ENCODE measurements at places on chromosomes 16 and 17.

GRCh38 chr17:8673612-8674011 is 43.1 kb upstream of the MYH10 start:
- no peak for DNase-seq

GRCh38 chr16:73831220-73831619 is 465.4 kb upstream of the PSMD7 start:
- DNase-seq: no peak

DNA sequence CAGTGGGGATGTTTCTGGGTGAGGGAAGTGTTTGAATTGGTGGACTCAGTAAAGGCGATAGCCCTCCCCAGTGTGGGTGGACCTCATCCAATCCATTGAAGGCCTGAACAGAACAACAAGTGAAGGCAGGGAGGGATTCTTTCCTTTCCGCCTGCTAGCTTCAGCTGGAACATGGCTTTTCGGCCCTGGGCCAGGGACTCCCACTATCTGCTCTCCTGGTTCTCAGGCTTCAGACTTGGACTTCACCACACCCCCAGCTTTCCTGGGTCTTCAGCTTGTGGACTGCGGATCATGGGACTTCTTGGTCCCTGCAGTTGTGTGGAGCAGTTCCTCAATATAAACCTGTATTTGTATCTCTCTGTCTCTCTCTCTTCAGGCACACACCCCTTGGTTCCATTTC is 77.9 kb downstream of the SNX29 start:
- no peak for DNase-seq

- no peak for DNase-seq
Measured at GRCh38 chr16:4217204-4218131, 24.4 kb downstream of the SRL start.

DNA sequence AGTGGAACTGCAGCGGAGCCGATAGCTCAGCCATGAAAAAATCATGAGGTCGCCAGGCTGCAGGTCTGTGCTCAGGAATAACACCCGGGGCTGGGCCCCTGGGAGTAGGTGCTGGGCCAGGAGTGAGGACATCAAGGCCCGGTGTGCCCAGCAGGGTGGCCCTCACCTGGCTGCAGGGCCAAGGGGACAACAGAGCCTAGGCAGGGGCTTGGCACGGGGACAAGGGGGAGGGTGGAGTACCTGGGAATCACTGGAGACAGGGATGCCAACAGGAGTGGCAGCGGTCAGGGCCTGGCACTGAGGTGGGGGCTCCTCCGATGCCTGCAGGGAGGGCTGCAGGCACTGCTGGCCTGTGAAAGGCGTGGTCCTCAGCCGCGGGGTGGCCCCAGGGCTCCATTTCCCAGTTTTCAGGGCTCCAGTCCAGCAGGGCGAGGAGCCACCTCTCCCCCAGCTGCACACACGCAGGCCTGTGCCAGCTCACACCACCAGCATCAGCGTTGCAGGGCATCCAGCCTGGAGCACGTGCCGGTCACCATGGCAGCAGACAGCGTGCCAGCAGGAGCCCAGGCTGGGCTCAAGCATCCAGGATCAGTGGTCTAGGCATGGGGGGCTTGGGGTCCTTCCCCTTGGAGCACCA is 4.7 kb upstream of the FSCN2 start:
- no peak for DNase-seq

- no peak for DNase-seq
Measured at GRCh38 chr17:17780922-17781590, 55.7 kb downstream of the SREBF1 start.

DNA sequence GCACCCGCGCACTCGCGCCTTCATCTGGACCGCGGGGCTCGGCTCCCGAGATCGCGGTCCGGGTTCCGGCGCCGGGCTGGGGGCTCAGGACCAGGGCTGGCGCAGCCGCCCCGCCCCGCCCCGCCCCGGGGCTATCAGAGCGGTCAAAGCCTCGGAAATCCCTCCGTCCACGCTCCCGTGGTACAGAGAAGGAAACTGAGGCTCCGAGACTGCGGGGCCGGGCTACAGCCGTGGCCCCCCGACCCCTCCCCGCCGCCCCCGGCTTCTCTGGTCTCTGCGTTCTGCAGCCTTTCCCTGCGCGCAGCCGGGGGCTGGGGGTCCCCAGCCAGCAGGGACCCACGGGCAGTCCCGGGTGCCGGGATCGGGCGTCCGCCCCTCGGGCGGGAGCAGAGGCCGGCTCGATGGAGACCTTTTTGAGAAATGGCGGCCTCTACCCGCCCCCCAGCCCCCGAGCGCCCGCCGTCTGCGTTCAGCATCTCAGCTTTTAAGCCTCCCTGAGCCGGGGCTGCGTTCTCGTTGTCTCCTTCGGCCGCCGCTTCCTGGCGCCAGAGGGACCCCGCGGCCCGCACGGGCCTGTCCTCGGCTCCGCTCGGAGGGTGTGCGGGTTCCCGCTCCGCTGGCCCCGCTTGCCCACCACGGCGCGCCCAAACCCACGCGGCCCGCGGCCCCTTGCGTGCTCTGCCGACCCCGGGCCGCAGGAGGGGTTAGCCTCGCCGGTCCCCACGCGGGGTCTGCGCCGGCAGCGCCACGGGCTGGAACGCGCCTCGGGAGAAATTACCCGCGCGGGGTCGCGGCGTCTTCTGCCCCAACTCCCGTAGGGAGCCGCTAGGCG is 1.5 kb upstream of the NPTX1 start:
- no peak for DNase-seq

GRCh38 chr17:50018909-50019308 is 23.9 kb upstream of the DLX3 start:
- no peak for DNase-seq

DNA sequence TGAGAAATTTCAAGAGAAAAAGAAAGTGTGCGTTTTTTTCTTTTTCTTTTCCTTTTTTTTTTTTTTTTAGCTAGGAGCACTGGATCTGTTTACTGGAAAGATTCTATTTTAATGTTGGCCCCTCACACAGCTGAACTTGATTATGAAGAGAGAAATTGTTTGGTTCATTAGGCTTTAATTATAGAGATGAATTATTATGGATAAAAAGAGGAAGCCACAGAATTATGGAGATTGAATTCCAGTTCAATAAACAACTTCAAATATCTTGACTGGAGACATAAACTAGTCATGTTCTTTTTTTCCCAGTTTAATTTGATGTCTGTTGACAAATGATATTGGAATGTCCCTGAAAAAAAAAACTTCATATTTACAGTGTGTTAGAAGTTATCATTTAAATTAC is 152.0 kb upstream of the HS3ST3A1 start:
- DNase-seq: no peak

GRCh38 chr17:79332011-79332554 is 257.5 kb downstream of the ENGASE start:
- no peak for DNase-seq

DNA sequence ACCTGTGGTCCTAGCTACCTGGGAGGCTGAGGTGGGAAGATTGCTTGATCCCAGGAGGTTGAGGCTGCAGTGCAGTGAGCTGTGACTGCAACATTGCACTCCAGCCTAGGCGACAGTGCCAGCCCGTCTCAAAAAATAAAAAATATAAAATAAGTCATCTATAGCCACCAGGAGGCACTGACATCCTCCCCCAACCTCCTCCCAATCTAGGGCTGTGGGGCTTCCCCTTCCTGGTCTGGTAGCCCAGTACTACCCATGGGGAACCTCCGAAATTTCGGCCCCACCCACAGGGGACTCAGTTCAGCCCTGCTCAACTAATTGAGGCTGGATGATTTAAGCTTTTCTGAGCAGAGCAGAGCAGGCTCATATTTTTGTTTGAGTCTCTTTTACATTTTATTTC is 3.2 kb downstream of the ZSCAN10 start:
- DNase-seq: peak; percentile 89

GRCh38 chr16:65278874-65279273 is 157.0 kb upstream of the CDH11 start:
- DNase-seq: no peak

All from HL-60 (cell line).